ENCODE measurements at places on chromosomes 3 and 15. TPM values are rescaled to one million over a fixed set of nuclear protein-coding genes. Genes with fewer than 3 reads are reported as not detected.

The C3orf49 gene
- not detected for total RNA-seq

GRCh38 chr3:126345231-126345630 lies 12.0 kb downstream of the KLF15 start:
- no peak for DNase-seq

The CMTM8 gene
- total RNA-seq: 0.53 TPM

DNA sequence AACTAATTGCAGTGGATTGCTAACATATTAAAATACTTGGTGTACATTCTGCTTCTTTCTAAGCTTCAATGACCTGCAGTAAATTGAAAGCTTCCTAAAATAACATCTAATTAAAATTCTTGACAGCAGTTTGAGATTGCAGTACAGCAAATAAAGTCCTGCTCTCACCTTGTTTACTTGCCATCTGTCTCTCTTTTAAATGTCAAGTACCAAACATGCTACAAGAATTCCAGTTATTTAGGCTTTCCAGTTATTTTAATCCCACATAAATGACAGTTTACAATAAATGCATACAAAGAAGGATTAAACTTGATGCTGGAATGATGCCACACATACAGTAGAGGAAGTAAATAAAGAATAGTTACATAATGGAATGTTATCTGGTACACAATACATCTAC lies 33.2 kb downstream of the CBLB start:
- no peak for DNase-seq

GRCh38 chr3:197407053-197407452 lies 108.6 kb upstream of the DLG1 start:
- no peak for DNase-seq

The FAM81A gene
- 0.35 TPM for total RNA-seq

DNA sequence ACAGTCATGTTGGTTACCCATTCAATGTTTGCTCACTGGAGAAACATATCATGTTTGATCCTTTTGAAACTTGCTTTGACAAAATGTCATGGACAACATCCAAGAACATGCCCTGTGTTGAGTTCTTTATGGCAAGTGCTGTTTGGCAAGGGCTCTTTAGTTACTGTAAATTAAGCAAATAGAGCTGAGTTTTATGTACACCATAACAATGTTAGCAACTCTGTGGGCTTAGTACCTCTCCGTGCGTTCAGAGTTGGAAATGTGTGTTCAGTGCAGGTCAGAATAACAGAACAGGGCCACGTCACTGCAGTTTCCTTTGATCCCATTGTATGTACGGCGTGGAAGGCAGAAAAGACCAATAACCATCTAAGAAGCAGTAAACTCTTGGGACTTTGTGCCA lies 132.5 kb downstream of the MYRIP start:
- DNase-seq: no peak

GRCh38 chr3:61724183-61724582 lies 162.8 kb downstream of the PTPRG start:
- no peak for DNase-seq

The ZIC1 gene
- 11.8 TPM for total RNA-seq

DNA sequence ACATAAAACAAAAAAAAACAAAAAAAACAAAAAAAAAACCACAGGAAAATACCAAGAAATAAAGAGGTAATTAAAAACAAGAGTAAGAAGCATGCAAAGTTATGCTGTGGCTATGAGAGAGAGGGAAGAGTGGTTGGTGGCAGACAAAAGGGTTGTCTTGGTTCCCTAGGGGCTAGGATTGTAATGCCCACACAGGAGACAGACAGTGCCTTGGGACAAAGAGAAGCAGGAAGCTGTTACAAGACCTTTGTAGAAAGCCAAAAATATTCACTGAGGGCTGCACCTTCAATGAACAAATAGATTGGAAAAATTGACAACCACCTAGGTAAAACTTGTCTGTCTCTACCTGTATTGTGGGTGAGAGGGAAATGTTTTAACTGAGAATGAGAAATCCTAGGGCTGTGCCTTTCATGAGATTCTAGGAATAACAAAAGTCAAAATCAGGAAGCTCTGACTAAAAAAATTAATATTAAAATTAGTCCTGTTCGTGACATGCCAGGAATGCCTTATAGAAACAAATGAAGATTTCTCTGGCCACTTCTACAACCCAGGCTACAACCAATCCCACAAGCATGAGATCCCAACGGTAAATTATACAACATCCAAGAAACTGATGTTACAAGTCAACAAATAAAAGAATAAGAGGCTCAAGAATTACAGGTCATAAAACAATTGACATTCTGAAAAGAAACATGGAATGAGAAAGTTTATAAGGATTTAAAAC lies 45.0 kb upstream of the PRICKLE2 start:
- DNase-seq: no peak

The MST1R gene
- 1.2 TPM for total RNA-seq

The NECTIN3 gene
- 35.1 TPM for total RNA-seq

The MNS1 gene
- total RNA-seq: 5.1 TPM

DNA sequence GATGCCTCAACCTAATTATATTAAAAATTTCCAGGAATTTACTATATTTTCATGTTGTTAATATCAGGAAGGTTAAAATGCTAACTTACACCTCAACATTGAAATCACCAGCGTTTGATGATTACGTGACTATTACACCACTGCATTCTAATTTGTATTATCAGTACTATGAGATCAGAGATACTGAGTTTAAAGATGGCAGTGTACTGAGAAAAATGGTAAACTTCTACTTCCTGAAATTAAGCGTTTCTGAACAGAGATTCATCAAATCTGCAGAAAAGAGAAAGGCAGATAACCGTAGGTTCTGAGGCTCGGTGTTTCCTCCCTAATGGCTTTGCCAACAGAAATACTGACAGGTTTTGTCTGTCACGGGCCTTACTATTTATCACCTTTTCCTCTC lies 69.9 kb downstream of the CRTC3 start:
- DNase-seq: no peak

- no peak for DNase-seq
These were observed 55.8 kb upstream of the OSTN start for GRCh38 chr3:191143224-191143623.

DNA sequence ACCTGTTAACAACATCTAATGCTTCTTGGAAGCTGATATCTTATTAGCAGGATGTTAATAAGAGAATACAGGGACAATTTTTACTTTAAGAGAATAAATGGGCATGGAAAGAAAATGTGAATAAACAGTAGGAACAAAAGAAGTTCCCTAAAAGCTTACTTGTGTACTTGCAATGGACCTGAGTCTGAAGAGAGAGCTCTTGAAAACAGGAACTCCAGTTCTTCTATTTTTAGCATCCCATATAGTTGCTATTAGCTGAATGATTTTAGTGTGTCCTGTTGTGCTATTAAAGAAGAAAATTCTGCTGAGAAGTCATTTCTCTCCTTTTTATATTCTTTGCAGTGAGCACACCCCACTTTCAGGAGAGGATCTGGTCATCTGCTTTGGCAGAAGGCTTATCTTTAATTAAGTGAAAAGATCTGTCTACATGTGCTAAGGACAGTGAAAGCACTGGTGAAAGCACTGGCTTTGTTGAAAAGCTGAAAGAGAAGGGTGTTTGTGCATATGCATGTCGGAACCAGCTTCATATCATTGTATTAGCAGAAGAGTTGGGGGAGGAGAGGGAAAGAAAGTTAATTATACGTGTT lies 1.4 kb upstream of the ST3GAL6 start:
- peak; percentile 38 for DNase-seq

DNA sequence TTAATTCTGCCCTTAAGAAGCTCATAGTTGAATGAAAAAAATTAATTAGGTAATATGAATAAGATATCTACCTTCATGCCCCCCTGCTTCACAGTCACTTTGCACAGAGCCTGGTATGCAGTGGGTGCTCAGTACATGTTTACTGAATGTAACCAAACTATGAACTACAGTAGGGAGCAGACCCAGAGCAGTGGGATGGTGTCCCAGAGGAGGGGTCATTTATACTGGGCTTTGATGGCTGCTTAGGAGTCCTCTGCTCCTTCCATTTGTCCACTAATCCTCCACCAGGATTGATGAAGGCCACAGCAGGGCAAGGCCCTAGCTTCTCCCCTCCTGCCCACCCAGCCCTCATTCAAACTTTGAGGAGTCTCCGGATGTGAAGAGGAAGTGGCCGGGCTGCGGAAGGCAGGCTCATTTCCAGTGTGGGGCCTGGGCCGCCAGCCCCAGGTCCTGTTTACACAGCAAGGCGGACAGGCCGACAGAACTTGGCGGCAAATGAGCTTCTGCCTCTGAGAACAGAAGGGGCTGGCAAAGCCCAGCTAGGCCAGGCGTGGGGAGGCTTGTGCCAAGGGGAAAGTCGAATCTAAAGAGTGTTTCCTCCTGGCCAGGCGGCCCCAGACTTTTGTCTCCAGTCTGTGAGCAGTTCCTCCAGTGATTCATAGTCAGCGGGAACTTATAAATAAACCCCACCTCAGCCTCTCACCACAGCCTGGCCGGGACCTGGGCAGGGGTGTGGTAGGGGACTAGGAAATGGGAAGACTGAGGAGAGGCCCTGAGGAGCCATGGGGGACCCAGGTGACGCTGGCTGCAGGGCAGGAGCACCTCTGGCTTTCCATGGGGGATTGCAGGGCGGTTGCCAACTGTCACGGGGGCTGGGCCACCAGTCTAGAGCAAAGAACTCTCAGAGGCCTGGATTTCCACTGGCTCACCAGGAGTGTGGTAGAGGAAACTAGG lies 51.6 kb upstream of the LCTL start:
- DNase-seq: peak; percentile 71

The PLSCR2 gene
- total RNA-seq: not detected

The HIGD2B gene
- total RNA-seq: not detected

The FBXW12 gene
- 0.09 TPM for total RNA-seq

GRCh38 chr15:48989170-48989569 lies 25.5 kb upstream of the SHC4 start:
- no peak for DNase-seq

The FBLN2 gene
- 46.9 TPM for total RNA-seq

DNA sequence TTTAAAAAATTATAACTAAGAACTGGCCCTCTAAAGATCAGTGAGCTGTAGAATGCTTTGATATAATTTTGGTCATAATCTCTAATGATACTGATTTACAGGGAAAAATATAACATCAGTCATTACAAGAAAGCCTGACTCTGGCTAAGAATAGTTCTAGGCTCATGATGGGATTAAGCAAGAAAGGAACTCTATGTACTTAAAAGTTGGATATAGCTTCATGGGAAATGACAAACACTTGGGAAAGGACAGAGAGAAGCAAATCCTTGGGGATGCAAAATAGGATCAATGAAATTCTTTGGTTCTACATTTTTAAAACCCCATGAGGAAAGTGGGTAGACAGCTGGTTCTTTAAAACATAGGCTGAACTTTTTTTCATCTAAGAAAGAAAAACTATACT lies 472.7 kb upstream of the NR2F2 start:
- DNase-seq: no peak

DNA sequence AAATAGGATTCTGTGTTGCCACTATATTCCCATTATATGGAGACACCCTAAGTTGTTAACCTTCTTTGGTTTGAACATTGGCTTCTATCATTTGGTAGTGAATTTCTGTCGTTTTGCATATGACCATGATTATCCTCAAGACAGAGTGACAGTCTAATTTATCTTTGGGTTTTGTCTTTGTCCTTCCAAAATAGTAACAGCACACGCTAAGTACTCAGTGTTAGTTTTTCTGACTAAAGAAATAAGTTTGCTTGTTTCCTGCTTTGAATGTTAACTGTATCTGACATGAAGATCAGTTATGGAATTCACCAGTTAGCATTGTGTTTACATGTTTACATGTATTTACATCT lies 352.5 kb upstream of the GRM7 start:
- no peak for DNase-seq

DNA sequence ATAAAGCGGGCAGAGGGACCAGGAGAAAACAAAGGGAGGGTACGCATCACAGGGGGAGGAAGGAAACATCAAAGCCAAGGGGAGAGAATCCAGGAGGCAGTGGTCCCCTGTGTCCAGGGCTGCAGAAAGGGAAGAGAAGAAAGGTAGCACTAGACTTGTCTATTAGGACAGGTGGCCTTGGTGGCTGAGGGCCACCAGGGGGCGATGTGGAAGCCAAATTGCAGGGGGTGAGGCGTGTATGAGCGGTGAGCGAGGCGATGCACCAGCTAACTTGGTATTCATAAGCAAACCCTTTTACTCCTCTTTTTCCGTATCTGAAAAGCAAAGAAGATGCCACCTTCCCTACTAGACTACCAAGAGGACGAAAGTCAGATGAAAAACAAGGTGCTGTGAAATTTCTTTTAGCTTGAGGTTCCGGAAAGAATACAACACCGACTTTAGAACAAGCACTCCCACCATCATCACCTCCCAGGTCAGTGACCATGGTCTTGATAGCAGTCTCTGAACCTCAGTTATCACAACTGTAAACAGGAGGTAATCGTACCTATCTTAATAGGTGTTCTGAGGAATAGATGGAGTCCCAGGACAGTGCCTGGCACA lies 654.4 kb upstream of the ADAMTS9 start:
- DNase-seq: no peak

DNA sequence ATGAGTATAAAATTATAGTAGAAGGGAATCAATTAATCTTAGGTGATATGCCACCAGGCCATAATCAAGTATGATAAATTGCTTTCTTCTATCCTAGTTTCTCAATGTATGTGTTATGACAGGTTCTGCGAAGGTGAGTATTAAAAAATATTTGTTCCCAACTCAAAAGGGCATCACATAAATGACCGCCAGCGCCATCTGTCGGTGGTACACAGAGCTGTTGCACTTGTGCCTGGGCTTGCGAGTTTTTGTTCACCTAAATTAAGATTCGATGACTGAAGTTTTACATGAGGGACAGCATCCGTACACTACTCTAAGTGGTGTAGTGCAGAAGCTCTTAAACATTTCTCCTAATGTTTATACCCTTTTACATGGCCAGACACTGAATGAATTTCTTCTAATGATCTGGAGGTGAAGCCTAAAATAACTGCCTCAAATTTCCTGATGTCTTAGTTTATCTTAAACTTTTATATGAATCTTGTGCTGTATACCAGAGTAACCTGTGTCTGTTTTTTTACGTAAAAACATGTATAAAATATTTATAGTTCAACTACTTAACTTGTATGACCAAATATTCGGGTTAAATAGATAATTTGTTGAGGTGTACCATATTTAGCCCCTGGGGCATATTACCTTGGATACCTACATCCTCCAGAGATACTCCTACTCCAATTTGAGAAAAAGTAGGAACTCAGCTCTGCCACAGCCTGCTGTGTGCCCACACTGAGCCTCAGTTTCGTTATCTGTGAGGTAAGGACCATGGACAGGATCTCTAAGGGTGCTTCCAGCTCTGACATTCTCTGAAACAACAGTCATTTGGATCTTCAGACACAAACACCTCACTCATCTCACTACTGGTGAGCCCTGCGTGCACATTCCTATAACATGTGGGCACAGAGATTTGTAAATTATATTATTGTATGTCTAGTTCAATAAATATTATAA lies 365.6 kb downstream of the MAGI1 start:
- peak; percentile 46 for DNase-seq

GRCh38 chr3:127730171-127730570 lies 57.4 kb downstream of the ABTB1 start:
- no peak for DNase-seq

The SYNM gene
- total RNA-seq: 43.8 TPM

The CLDN11 gene
- 0.62 TPM for total RNA-seq

The PAQR9 gene
- total RNA-seq: not detected

The CCR9 gene
- 0.09 TPM for total RNA-seq

DNA sequence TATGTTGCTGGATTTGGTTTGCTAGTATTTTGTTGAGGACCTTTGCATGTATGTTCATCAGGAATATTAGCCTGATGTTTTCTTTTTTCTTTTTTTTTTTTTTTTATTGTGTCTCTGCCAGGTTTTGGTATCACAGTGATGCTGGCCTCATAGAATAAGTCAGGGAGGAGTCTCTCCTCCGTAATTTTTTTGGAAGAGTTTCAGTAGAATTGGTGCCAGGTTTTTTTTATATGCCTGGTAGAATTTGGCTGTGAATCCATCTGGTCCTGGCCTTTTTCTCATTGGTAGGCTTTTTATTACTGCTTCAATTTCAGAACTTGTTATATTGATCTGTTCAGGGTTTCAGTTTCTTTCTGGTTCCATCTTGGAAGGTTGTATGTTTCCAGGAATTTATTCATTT lies 165.8 kb downstream of the VPS8 start:
- DNase-seq: peak; percentile 4
